ENCODE measurements at places on chromosomes 12 and 14. TPM values are rescaled to one million over a fixed set of nuclear protein-coding genes. Genes with fewer than 3 reads are reported as not detected.

SPIC gene
- not detected for total RNA-seq

ASIC1 gene
- total RNA-seq, result 1.6 TPM

GALNT4 gene
- total RNA-seq, result 15.5 TPM

ITPK1 gene
- 15.5 TPM for total RNA-seq

TAS2R19 gene
- total RNA-seq, result 7.8 TPM

SPRYD3 gene
- total RNA-seq, result 19.4 TPM

KRT6C gene
- not detected for total RNA-seq

CEBPE gene
- not detected for total RNA-seq

NPFF gene
- not detected for total RNA-seq

CLEC4C gene
- not detected for total RNA-seq

Measured in fibroblast of villous mesenchyme (primary cell).